CD4-positive, alpha-beta T cell treated with Interleukin-6 for 4 hours (primary cell): ENCODE measurements at places on chromosomes 7 and 10.

DNA sequence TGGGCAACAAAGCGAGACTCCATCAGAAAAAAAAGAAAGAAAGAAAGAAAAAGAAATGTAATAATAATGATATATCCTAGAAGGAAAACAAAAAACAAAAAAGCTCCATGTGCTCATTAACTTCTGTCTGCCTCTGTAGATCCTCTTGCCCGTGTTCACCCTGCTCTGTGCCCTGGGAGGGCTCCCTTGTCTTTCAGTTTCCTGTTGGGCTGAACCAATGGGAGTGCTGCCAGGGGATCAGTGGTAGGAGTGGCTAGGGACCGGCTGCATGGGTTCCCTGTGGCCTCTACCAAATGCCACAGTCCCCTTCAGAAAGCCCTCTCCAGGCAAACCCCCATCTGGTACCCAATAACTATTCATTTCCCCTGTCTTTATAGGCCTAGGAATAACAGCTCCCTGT, 51.8 kb upstream of the PARD3 start:
- no peak for DNase-seq

DNA sequence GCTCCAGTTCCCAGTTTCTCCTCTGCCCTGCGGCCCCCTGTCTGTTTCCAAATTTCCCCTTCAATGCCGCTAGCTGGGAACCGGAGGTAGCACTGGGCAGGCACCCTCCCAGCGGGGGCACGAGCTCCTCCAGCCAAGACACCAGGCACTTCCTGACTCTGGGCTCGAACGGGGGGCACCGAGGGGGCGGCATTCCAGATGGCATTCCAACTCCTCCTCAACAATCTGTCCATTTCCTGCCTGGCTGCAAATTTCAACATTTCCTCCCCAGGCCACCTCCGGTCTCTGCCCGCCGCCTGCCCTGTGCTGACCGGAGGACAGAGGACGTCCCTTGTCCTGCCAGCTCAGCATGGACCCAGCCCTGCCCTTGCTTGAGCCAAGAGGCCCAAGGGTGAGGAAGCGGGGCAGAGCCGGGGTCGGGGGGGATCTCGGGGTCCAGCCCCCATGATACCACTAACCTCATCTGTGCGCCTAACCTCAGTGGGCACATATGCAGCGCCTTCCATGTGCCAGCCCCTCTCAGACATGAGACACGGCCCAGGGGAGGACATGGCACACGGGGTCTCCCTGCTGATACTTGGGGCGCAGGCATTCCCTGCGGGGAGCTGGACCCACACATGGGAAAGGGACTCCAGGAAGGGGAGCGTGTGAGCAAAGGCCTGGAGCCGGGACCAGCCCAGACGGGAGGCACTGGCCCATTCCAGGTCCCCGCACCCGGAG, 58.0 kb downstream of the PDGFA start:
- DNase-seq: no peak

- DNase-seq: peak; percentile 54
Measured at GRCh38 chr10:3935141-3935540, 150.1 kb upstream of the KLF6 start.

GRCh38 chr10:106473129-106473685, 691.3 kb downstream of the SORCS1 start:
- DNase-seq: no peak

DNA sequence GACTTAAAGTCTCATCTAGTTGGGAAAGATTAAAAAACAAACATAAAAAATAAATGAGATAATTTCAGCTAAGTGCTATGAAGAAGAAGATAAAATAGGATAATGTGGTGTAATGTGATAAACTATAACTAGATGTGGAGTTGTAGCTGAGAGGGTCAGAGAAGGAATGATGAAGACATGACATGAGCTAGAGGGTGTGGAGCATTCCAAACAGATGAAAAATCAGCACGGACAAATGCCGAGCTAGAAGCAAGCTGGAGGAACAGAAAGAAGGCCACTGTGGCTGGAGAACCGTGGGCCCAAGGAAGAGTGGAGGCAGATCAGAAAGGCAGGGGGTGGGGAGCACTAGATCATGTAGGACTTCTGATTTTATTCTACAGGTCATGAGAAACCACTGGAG, 70.6 kb downstream of the CDK6 start:
- no peak for DNase-seq

DNA sequence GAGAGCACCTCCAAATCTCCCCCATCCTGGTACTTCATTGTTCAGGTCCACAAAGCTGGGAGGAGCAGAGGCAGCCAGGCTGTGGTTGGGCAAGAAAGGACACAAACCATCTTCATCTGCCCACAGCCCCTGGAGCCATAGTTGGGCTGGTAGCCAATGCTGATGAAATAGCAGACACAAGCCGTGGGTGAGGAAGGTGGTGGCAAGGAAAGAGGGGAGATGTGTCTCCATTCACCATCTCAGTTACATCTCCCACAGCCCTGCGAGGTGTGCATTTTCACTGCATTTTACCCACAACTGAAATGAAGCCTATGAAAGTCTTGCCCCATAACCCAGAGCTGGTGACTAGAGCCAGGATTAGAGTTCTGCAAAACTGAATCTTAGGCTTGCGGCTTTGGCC, 35.0 kb downstream of the PIK3AP1 start:
- DNase-seq: no peak

DNA sequence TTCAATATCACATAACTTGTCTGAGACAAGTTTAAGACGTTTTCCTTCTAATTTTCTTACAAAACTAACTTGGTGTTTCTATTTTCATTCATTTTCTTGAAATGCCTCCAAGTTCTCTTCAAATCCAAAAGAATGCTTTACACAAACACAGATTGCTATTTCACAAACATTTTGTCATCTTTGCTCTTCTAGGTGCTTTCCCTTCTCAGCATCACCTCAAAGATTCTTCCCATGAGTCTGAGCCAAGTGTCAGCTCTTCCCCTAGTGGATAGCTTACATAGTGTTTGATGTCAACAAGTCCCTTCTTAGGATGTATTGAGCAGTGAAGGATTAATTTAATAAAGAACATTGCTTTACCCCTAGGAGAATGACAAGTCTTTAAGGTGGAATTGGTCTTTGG, 38.1 kb upstream of the SEMA3A start:
- no peak for DNase-seq

DNA sequence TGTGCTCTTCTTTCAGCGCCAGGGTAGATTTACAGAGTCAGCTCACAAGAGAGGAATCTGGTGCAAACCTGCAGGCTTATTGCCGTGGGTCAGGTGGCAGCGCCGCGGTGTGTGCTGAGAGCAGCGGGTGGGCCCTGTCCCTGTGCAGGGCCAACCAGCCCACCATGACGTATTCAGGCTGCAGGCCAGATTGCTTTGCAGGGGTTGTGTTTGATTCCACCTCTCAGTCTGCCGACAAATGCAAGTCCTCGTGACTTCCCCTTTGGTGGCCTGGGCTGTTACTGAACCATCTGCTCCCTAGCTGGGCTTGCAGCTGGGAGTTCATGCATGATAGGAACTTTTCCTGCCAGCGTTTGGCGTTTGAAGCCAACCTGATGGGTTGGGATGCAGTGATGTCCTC, 66.7 kb upstream of the LEP start:
- DNase-seq: no peak
